ENCODE measurements at places on chromosomes 6 and 20. TPM values are rescaled to one million over a fixed set of nuclear protein-coding genes. Genes with fewer than 3 reads are reported as not detected.

LHFPL5 gene
- total RNA-seq, result not detected

MRAP2 gene
- not detected for total RNA-seq

EDN3 gene
- total RNA-seq, result not detected

LST1 gene
- total RNA-seq, result 7.9 TPM

SLC17A3 gene
- total RNA-seq, result not detected

C6orf58 gene
- total RNA-seq, result not detected

ADGB gene
- total RNA-seq, result not detected

CARMIL1 gene
- total RNA-seq, result 1.9 TPM

DLGAP4 gene
- total RNA-seq, result 12.3 TPM
